ENCODE measurements at places on chromosomes 13 and 19. TPM values are rescaled to one million over a fixed set of nuclear protein-coding genes. Genes with fewer than 3 reads are reported as not detected.

ATP4B gene
- not detected for total RNA-seq

- H3K27ac ChIP-seq: no peak overlapping the region
- no peaks in the 10 kb centered on the region for H3K27me3 ChIP-seq
- DNase-seq: no peak
- no peaks in the 10 kb centered on the region for H3K36me3 ChIP-seq
- H3K4me3 ChIP-seq: no peak overlapping the region
- no peaks in the 10 kb centered on the region for H3K4me1 ChIP-seq
Observed at GRCh38 chr13:43684963-43685725, 101.6 kb downstream of the ENOX1 start.

GRCh38 chr19:37936166-37936565 lies 29.2 kb downstream of the SIPA1L3 start:
- no peak overlapping the region for H3K27ac ChIP-seq
- no peak overlapping the region for H3K4me3 ChIP-seq
- H3K27me3 ChIP-seq: no peaks in the 10 kb centered on the region
- peak; percentile 57 for DNase-seq

GRCh38 chr13:54210397-54211049 lies 1181.9 kb downstream of the OLFM4 start:
- no peak overlapping the region for H3K27ac ChIP-seq
- H3K36me3 ChIP-seq: no peaks in the 10 kb centered on the region
- no peaks in the 10 kb centered on the region for H3K4me1 ChIP-seq
- no peak overlapping the region for H3K4me3 ChIP-seq

DNA sequence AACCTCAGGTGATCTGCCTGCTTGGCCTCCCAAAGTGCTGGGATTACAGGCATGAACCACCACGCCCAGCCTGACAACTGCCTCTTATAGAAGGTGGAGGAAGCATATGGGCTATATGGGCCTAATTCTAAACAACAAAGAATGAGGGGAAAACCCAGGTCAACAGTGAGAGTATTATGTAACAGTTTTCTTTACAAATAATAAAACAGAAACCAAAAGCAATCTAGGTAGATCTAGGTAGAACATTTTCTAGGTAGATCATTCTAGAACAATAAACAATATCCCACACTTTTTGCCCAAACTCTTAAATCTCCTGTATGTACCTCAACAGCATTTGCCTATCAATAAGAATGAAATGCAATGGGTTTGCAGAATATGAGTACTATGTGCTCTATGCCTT lies 267.4 kb downstream of the ABCC4 start:
- H3K27ac ChIP-seq: no peak overlapping the region
- H3K27me3 ChIP-seq: no peaks in the 10 kb centered on the region

UNC13A gene
- 0.21 TPM for total RNA-seq
